ENCODE measurements at places on chromosomes 3 and 15.

GRCh38 chr3:139718415-139718814 is 40.6 kb upstream of the NMNAT3 start:
- no peak for DNase-seq

DNA sequence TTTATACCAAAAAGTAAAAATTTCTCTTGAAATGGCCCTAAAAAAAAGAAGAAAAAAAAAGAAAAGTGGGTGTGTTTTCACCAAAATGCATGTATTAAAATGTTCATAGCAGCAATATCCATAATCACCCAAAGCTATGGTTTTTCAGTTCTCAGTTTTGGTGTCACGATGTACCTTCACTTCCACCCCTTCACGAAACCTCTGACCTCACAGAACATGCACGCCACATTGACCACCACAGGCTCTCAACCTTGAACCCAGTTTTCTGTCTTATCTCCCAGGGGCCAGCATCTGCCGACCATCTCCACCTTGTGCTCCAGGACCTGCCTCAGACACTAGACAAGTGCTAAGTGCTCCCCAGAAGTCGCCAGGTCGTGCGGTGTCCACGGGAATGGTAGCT is 30.4 kb downstream of the COLQ start:
- no peak for DNase-seq

- no peak for DNase-seq
These were observed 52.9 kb downstream of the EIF4E3 start for GRCh38 chr3:71672340-71672739.

- DNase-seq = no peak
These were observed 35.8 kb downstream of the NIPA2 start for GRCh38 chr15:22874256-22874655.

GRCh38 chr3:71299160-71299559 is 284.4 kb downstream of the FOXP1 start:
- DNase-seq = no peak

- DNase-seq = peak; percentile 88
These were observed 16.7 kb upstream of the CMTM7 start for GRCh38 chr3:32374788-32375595.

- DNase-seq = no peak
These were observed 35.0 kb downstream of the ATP2B2 start for GRCh38 chr3:10470120-10471053.

- DNase-seq = peak; percentile 85
These were observed 102.7 kb upstream of the CHD2 start for GRCh38 chr15:92797168-92798052.

DNA sequence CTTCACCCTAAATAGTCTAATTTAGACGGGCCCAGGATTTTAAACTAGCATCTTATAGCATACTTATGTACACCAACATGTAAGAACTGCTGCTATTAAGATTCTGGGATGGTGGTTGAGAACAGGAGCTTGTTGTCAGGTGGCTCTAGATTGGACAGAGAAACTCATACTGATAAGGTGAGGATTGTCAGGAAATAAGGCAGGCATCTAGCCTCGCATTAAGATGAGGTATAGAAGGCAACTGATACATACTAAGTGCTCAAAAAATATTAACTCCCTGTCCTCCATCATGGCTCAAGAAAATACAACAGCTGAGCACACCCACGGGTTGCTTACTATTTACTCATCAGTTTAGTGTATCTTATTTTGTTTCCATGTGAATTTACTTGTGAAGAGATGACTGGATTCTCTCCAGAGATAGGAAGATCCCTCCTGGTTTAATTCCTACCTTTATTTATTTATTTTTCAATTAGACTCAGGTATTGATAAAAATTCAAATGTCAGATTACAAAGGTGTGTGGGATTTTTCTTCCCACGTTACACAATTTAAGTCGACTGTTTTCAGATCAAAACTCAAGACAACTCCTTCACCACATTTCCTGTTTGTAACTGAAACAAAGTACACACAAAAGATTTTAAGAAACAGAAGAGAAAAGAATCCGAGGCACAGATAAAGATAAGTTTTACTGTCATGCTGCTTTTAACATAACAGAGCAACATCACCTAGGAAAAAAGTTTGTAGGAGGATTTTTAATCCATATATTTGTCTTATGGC is at the start of gene TRAT1:
TSS of gene TRAT1 (plus strand) at position 664 of the 775 bp plus-strand sequence. CDS start 142 bp downstream, outside the sequence.
- peak; percentile 46 for DNase-seq

DNA sequence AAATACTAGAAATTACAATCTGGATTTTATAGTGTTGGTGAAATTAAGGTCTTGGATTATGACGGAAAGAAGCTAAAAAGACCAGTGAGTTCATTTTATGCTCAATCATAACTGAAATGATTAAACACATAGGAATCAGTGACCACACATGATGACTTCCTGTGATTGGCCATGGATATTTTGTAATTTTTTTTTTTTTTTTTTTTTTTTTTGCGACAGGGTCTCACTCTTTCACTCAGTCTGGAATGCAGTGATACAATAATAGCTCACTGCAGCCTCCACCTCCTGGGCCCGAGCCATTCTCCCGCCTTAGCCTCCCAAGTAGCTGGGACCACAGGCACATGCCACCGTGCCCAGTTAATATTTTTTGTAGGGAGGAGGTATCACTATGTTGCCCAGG is 47.4 kb downstream of the PAQR5 start:
- no peak for DNase-seq

GRCh38 chr15:35320158-35320780 is 225.7 kb downstream of the DPH6 start:
- no peak for DNase-seq

- DNase-seq = no peak
These were observed 448.6 kb upstream of the CBLB start for GRCh38 chr3:106317141-106318055.

DNA sequence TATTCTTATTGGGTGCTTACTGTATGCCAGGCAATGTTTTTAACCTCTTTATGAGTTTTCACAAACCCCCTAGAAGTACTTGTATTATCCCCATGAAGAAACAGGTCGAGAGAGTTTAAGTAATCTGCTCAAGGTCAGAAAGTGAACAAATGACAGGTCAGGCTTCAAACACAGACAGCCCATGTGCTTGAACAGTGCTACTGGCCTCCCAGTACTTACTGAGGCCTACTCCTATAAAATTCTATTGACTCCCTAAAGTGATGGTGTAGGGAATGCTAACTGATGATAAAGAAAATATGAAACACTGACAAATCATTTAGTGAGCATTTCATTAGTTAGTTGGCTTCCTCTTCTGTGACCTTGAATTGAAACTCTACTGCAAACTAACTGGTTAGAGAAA is 4.2 kb upstream of the CNBP start:
- no peak for DNase-seq

GRCh38 chr3:194277104-194277785 is 73.9 kb downstream of the CPN2 start:
- DNase-seq = no peak

- peak; percentile 49 for DNase-seq
These were observed 24.0 kb downstream of the LTF start for GRCh38 chr3:46440531-46441294.

DNA sequence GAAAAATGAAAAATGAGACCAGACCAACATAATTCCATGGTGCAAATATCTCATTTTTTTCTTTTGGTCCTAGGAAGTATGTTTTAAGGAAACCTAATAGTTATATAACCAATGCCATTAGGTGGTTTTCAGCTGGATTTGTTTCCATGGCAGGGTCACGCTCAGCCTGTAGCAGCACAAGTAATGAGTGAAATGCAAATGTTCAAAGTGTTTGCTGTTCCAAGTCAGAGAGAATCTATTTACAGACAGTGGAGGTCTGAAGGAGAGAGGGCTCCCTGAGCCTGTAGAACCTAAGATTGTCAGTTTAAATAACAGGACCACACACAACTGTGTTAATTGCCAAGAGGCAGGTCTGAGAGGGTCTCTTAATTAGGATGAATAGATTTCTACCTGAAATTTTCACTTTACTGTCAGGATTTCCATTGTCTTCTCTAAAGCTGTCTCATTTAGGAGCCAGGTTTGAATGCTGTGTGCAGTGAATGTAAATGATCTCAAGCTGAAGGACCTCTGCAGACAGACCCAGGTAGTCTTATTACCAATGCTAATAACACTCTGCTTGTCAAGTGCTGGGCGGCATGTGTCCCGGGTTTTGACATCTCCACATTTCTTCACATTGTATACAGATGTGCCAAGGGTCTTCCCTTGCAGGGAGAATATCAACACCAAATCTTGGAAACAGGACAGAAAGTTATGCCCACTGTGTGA is 317.3 kb upstream of the NECTIN3 start:
- DNase-seq = no peak

DNA sequence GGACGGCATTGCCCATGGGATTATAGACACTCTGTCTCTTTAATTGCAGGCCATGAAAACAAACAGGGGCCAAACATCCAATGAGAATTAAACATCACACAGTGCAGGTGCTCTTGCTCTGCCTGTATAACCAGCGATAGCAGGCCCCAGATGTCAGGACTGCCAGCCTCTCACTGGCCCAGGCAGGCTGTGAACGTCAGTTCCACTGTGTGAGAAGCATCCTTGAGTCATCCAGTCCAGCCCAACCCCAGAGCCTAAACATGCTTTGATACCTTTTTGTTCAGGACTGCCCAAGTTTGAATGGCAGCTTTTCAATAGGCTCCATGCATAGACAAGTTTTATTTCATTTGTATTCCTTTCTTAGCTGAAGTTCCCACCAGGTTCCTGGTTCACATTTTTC is 189.8 kb downstream of the SLCO3A1 start:
- no peak for DNase-seq

DNA sequence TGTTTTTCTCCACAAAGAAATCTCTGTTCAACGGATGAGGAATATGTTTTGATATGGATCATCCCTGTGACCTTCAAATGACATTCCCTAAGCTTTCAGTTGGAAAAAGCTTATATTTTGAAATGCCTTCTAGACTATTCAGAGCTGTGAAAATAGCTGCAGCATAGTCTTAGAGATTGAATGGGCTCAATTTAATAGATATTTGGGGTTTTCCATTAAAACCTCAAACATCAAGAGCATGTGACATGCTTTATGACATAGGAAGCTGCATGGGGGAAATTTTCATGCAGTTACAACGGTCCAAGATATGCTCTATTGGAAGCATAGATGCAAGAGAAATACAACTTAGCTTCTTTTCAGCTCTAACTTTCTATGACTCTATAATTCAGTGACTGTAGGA is 102.8 kb downstream of the LSAMP start:
- no peak for DNase-seq

- DNase-seq = no peak
These were observed 309.4 kb downstream of the PLCL2 start for GRCh38 chr3:17194116-17194515.

All from CD4-positive, alpha-beta T cell treated with Interleukin-10 for 1 hour (primary cell).